ENCODE measurements at places on chromosomes 6 and 20.

GRCh38 chr6:107711412-107712236 lies 112.5 kb downstream of the SCML4 start:
- DNase-seq: no peak

DNA sequence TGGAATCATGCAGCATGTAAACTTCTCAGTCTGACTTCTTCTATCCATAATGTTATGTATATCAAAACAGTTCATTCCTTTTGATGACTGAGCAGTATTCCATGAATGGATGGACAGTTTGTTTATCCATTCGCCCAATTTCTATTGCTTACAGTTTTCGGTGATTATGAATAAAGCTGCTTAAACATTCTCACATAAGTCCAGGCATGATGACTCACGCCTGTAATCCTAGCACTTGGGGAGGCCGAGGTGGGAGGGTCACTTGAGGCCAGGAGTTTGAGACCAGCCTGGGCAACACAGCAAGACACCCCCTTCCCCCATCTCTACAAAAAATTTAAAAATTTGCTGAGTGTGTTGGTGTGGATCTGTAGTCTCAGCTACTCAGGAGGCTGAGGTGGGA lies 22.9 kb upstream of the HMGA1 start:
- DNase-seq: no peak

GRCh38 chr20:51628533-51629398 lies 86.2 kb upstream of the NFATC2 start:
- DNase-seq: no peak

- DNase-seq: no peak
These were observed 536.8 kb downstream of the EYS start for GRCh38 chr6:65170273-65170672.

DNA sequence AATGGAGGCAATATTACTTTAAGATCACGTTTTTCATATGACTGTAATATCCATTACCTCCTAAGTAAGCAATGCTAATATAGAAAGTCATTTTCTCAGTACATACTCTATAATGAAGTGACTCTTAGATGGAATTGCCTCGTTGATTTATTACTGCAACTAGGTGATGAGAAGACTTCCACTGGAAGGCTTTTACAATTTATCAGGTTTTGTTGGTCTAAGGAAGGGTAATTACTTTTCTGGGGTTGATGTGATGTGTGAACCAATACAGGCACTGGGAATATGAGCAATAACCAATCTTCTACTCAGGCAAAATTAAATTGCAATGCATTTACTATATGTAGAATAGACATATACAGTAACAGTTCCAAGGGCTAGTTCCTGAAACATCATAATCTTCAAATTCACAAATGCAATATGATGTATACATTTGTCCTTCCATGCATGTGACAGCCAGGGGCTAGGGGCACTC lies 635.0 kb downstream of the QKI start:
- no peak for DNase-seq

- DNase-seq: no peak
These were observed 73.6 kb downstream of the RSPH3 start for GRCh38 chr6:158926414-158926813.

GRCh38 chr6:122645256-122645655 lies 35.1 kb downstream of the PKIB start:
- DNase-seq: no peak

DNA sequence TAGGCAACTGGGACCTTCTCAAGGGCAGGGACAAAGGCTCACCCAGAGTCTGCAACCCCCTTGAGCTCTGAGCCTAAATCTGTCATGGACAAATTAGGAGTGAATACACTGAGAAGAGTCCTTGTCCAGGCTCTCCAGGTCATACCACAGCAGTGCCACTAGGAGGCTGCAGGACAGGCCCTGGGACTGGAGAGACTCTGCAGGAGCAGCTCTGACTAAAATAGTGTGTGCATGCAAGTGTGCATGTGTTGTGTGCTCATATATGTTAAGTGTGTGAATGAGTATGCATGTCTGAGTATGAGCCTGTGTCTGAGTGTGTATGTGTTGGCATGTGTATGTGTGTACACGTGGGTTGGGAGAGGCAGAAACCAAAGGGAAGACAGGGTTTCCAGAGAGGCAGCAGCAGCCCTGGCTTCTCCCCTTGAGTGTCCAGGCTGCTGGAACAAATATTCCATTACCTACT lies 27.1 kb downstream of the MRPL14 start:
- DNase-seq: no peak

DNA sequence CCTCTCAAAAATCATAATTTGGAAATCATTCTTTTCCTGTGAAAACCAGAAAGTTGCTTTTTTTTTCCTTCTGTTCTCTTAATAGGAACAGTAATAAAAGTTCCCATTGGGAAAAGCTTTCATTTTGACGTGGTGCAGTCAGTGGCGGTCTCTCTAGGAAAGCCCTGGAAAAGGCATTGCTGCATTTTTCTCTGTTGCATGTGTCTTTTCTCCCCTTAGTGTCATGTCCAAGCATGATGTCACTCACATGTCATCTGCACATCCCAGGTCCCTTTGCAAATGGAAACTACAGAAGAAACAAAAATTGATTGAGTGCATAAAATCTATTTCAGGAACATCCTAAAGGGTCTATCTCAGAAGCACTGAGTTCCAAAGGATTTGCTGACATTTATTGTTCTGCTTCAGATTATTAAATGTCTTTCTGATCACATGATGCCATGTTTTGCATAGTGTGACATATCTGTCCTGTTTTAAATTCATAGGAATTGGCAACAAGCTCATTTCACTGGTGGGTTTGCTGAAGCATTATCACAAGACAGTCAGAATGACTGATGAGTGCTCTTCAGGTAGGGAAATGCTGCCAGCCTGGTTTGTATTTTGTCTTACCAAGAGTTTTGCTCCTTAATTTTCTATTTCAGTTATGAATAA lies 208.7 kb downstream of the SOX4 start:
- no peak for DNase-seq

- no peak for DNase-seq
These were observed 90.5 kb upstream of the MBOAT1 start for GRCh38 chr6:20302702-20303251.

GRCh38 chr20:31924561-31924960 lies 27.3 kb downstream of the PDRG1 start:
- DNase-seq: no peak

- DNase-seq: no peak
These were observed 100.8 kb downstream of the SYCP2 start for GRCh38 chr20:59832406-59833363.

DNA sequence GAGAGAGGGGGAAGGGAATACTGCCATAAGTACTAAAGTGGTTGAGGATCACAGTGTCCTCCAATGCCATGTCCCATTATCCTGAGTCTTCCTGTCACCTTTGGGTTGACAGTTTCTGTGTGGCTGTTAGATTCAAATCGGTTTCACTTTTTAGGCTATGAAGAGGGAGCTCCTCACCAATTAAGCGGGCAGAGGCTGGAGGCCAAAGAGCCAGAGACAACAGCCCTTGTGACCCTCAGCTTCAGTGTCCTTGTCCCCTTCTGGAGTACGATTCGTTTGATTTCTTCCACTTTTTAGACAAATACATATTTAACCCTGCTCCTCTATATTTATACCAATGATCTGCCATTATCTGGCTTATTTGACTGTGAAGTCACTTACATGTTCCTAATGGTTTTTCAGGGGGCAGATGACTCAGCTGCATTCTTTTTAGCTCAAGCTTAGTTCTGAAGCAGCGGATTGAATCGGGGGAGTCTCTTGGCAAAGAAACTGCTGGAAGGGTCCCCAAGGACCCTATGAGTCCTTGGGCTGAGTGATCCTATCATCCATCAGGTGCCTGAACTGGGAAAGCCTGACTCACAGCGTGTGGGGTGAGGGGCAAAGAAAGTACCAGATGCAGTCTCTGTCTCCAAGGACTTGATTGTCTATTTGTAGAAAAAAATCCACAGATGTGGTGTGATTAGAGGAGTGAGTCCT lies 18.2 kb downstream of the FERMT1 start:
- no peak for DNase-seq

DNA sequence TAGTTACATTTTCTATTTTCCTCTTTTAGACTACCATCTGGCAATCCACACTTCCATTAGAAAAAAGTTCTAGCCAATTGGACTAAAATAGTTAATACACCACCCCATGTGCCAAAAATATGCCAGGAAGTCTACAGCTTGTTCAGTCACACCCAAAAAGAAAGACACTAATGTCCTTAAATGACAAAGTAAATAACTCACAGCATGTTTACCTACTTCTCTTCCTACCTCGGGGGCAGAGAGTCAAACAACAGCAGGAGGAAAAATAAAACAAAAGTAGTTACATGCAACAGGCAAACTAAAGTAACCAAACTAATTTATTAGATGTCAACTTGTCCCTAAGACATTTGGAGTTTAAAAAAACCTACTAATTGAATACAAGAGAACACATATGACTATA lies 57.0 kb downstream of the UBE3D start:
- DNase-seq: no peak

GRCh38 chr20:8678098-8678776 lies 390.6 kb upstream of the PLCB4 start:
- DNase-seq: no peak

DNA sequence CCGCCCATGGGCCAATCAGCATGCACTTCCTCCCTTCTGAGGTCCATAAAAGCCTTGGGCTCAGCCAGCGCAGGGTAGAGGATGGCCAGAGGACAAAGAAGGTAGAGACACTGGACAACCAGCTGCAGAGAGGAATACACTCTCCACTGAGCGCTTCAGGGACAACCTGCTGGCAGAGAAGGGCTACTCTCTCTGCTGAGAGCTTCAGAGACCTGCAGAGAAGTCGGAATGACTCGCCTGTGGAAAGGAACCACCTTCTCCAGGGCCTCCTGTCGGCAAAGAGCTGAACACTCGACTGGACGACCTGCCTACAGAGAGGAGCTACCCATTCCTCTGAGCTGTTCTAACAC lies 31.4 kb upstream of the SLA2 start:
- no peak for DNase-seq

- no peak for DNase-seq
These were observed 150.8 kb downstream of the ASCC3 start for GRCh38 chr6:100730001-100730980.

DNA sequence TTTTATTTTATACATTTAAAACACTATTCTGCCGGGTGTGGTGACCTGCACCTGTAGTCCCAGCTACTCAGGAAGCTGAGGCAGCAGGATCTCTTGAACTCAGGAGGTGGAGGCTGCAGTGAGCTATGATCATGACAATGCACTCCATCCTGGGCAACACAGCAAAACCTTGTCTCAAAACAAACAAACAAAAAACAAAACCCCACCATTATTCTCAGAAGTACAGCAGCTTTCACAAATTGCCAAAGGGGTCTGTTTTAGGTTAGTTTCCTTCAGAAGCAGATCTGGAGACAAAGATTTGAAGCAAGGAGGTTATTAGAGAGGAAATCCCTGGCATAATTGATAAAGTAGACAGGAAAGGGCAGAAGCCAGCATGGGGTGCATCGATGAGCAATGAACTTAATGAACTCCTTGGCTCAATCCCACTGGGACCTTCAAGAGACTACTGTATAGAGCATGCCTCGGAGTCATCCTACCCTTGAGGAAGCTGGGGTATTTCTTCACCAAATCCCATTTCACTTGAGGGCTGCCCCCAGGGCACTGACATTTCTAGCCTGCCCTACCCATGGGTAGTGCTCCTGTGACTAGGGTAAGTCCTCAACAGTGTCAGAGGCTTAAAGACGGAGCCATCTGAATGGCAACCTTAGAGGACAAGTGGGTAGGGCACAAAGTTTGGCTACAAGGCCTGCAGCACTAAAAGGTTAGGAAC lies 43.2 kb upstream of the DDR1 start:
- DNase-seq: no peak

DNA sequence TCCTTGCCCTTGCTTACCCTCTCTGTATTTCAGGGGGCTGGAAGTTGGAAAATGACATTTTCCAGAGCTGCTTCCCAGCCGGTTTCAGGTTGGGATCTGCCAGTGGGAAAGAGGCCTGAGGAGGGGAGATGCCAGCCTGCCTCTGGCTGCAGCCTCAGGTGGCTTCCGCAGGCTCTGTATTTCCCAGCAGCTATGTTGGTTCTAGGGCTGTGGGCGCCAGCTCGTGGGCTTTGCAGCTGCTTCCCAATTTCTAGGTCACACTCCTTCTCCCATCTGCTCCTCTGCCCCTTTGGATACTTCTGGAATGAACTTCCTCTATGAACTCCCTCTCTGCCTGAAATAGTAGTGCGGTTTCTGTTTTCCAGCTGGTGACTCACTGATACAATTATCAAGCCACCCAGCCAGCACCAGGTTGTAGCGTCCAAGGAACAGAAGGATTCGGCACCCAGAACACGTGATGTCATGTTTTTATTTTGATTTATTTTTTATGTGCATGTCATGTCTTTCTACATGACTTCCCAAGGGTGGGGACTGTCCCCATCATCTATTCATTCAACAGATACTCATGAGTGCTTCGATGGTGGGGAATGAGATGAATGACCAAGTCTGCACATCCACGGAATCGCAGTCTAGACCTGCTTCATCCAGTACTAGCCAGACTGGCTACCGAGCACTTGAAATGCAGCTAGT lies 38.0 kb downstream of the TGM2 start:
- DNase-seq: no peak

DNA sequence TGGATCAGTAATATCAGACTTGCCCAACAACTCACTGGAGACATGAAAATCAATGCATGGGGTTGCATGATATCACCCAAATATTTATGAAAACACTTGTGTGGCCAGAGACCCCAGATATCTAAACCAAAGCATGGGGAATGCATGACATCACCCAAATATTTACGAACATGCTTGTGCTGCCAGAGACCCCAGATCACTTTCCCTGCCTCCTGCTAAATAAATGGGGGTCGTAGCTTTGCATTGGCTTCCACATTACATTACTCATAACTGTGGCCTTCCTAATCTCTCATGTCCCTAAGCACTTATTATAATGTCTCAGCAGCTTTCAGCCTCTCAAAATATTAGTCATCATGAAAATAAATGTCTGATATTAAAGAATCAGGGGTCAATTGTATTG lies 838.0 kb upstream of the DEFB115 start:
- DNase-seq: no peak

Data from iPS DF 19.7 (cell line).